ENCODE measurements at places on chromosomes 4 and X.

- peak; percentile 15 for DNase-seq
Measured at GRCh38 chrX:19682712-19683331, 167.5 kb upstream of the MAP3K15 start.

GRCh38 chr4:172995161-172995560, 173.4 kb upstream of the GALNT7 start:
- no peak for DNase-seq

DNA sequence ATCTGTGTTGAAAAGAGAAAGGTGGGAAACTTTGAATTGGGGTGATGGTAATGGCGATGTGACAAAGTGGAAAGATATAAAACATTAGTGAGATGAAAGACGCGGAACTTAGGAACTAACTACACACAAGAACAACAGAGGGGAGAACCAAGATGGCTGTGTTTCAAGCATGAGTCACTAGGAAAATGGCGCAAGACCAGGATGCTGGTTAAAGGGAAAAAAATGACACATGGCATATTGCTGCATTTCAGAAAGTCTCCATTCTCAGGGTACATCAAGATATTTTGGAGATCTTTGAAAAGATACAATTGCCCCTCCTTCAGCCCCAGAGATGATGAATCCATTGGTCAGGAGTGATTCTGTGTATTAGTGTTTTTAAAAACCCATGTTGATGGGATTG, 164.4 kb downstream of the FBXO8 start:
- no peak for DNase-seq

GRCh38 chr4:53059871-53060270, 197.8 kb downstream of the RASL11B start:
- no peak for DNase-seq

DNA sequence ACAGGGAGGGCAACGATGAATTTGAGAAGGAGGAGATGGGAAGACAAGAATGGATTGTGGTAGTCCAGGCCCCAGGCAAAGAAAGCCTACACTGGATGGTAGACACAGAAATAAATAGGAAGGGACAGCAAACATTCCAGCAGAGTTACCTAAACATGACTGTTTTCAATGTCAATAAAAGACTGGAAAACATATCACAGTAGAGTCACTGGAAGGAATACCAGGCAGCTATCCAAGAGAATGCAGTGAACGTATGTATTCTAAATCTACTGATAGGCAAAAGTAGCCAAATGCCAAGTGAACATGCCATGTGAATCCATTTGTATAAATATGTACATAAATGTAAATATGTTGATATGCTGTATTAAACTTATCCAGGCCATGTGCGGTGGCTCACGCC, 183.0 kb downstream of the PALLD start:
- DNase-seq: no peak

- DNase-seq: no peak
Measured at GRCh38 chrX:50108264-50108663, 92.5 kb downstream of the AKAP4 start.

GRCh38 chr4:63036159-63036866, 1372.9 kb downstream of the TECRL start:
- no peak for DNase-seq

- DNase-seq: no peak
Measured at GRCh38 chrX:74705269-74705668, 90.8 kb upstream of the RLIM start.

DNA sequence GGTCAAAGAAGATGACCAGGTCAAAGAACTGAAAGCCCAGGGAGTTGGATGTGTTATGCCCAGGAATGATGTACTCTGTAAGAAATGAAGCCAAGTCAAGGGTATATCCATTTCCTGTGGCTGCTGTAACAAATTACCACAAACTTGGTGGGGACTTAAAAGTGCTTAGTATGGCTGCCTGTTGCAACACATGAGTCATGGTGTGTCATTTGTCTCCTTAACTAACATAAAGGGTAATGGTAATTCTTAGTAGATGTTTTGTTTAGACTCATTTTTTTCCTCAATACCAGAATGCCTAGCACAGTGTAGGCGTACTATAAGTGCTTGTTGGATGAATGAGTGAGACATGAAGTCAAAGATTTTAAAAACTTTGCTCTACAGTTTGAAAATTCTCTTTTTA, 45.7 kb downstream of the SYTL5 start:
- DNase-seq: no peak

- no peak for DNase-seq
Measured at GRCh38 chr4:1151541-1151940, 20.8 kb downstream of the SPON2 start.

DNA sequence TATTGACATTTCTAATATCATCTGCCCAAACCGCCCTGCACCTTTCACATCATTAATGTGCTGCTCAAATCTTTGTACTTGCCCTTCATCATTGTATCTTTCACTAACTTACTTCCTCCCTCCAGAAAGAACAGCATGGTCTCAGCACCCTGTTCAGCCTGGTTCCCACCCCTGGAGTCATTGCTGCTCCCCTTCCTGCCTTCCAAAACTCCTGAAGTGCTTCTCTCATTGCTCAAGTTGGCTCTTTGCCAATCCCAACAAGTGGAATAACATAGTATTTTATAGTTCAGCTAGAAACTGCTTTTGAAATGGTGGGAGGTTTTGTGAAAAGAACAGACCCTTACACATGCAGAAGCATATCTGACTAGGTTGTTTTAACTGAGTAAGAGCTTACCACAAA, 14.0 kb upstream of the TTC29 start:
- DNase-seq: no peak

GRCh38 chr4:175412161-175412560, 399.9 kb downstream of the GPM6A start:
- DNase-seq: no peak

- DNase-seq: no peak
Measured at GRCh38 chr4:137300776-137301175, 231.5 kb downstream of the PCDH18 start.

- DNase-seq: no peak
Measured at GRCh38 chr4:6452897-6453687, 19.3 kb downstream of the PPP2R2C start.

DNA sequence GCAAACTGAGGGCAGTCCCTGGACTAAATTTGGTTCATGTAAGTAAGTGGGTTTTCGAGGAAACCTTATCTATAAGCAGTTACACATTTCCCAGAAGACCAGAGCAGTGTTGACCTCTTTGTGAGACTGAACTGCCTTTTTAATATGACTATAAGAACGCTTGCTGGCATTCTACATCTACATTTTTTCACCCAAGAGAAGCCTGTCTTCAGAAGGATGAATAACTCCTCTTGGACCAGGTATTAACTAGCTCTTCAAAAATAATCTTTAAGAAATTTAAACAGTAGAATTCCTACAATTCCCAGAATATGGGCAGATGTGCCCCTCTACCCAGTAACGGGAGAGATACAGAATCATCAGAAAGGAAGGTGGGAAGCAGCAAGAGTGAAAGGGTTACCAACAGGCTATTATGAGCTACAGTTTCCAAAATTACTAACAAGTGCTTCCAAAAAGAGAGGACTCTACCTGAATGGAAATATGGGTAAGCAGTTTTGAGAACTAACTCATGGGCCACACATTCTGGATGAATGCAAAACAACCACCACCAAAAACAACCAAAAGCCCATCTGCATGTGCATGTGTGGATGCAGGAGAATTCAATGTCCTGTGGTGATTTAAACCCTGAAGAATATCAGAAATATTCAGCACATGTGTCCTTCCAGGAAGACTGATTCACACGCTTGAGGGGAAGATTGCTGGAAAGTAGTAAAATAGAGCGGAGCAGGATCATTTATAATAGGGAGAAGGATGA, 17.4 kb downstream of the BBS12 start:
- DNase-seq: no peak

- no peak for DNase-seq
Measured at GRCh38 chr4:124019749-124020549, 623.4 kb downstream of the SPRY1 start.

- no peak for DNase-seq
Measured at GRCh38 chrX:3075959-3076358, 34.7 kb downstream of the ARSF start.

- no peak for DNase-seq
Measured at GRCh38 chr4:145451895-145452294, 29.8 kb upstream of the SMAD1 start.

DNA sequence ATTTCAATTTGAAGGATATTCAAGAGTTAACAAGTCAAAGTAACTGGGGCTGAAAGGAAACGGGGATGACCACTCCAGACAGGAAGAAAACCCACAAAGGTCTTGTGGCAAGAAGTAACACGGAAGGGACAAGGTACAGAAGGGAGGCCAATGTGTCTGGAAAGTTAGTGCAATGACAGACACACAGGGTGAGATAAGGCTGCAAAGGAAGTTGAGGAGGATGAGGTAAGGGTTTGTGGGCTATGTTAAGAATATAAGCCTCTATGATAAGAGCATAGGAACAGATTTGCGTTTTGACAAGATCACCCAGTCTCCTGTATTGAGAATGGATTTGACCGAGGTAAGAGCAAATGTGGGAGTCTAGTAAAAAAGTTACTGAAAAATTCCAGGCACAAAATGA, 21.9 kb upstream of the EMCN start:
- DNase-seq: no peak

- no peak for DNase-seq
Measured at GRCh38 chrX:11531226-11531625, 134.5 kb downstream of the ARHGAP6 start.

- no peak for DNase-seq
Measured at GRCh38 chr4:113052379-113052951, 3.0 kb downstream of the ANK2 start.

- DNase-seq: no peak
Measured at GRCh38 chr4:110172972-110173371, 25.4 kb downstream of the ELOVL6 start.

- no peak for DNase-seq
Measured at GRCh38 chrX:150094375-150094774, 156.1 kb upstream of the EOLA2 start.

DNA sequence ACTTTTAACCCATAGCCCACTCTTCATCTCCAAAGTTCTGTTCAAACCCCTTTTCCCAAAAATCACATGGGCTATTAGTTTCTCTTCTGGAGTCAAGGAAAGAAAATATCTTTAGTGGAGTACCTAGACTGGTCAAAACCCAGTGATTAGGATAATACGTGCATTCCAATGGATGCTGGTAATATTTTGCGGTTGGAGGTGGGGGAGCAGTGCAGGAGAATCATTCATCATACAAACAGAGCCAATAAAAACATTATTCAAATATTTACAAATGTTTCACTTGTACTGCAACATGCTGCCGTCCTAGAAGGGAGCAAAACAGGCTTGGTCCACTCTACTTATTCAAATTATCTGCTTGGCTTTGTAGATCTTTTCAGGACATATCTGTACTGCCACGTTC, 57.2 kb upstream of the RAB9B start:
- no peak for DNase-seq

DNA sequence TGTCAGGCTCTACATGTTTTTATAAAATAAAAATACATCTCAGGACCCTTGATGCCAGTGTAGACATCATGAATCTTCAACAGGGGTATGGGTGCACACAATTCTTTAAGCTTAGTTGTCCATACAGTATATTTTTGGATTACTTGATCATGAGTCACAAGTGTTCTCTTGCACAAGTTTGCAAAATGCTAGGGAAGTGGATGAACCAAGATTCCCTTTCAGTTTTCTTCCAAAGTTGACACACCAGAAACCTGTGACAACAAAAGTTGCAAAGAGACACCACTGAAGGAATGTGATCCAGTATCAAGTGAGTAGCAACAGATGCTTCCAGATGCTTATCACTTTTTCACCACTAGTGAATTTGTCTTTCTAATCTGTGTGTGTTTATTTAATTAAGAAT, 1021.2 kb downstream of the PCDH7 start:
- no peak for DNase-seq

DNA sequence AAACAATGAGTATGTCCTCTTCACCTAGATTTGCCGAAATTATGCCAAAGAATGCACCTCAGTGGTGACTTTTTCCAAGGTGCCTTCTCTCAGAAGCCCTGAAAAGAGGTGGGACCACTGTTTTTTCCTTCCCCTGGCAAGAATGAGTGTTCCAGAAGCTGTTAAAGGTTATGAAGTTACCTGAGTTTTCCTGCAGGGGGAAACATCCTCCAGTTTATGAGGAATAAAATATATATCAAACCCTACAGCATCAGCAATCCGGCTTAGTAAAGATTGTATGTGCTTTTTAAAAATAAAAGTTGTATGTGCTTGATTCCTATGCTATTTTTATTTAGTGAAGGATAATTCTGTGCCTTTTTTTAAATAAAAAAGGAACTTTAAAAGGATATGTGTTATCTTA, 73.3 kb downstream of the RBM46 start:
- DNase-seq: no peak

- DNase-seq: no peak
Measured at GRCh38 chr4:40194602-40195161, 2.1 kb upstream of the RHOH start.

- DNase-seq: no peak
Measured at GRCh38 chr4:140156529-140157171, 2.7 kb upstream of the MAML3 start.

DNA sequence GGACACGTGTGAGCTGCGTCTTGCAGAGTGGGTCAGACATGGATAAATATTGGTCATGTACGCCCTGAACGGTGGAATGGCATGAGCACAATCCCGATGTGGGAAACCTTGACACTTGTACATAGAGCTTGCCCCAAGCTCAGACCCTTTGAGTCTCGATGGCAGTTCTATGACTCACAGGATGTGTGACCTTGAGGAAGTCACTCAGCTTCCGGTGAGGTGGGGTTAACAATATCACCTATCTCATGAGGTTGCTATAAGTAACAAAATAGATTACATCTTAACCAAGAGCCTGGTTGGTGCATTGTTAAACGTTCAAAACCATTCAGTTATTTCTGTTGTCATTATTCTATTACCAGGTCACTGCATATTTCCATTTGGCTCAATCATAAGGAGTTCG, 109.1 kb upstream of the TBL1X start:
- no peak for DNase-seq

DNA sequence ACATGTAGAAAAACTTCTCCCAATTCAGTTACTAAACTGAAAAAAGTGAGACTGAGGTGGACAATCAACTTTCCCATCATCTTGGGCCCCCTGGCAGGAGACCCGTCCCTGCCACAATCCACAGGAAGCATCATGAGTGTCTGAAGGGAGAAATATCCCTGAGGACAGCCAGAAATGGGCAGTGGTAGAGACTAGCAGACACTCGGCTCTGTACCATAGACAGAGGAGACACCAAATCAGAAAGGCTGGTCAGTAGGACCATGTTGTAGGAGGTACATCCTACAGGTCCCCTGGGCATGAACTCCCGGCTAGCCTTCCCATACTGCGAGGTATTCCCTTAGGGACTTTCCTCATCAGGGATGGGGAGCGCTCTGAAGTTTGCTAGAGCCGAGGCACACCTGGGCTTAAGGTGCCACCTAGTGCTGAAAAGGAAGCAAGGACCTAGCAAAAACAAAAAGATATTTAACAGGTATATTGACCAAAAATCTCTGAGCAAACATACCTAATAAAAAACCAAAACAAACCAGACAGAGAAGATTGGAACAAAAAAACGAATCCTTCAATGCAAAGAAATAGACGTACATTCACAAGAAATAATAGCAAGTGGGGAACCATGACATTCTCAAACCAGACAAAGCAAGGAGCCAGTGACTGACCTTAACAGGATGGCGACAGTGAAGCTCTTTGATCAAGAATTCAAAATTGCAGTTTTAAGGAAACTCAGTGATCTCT, 55.6 kb downstream of the HAUS3 start:
- no peak for DNase-seq

Data from stimulated activated CD4-positive, alpha-beta T cell treated with anti-CD3 and anti-CD28 coated beads, TNF-alpha, amount 100 ng/mL, for 4 hours (primary cell).